Left ventricle myocardium superior (tissue), 1 donor: ENCODE measurements at places on chromosomes 3 and 15. TPM values are rescaled to one million over a fixed set of nuclear protein-coding genes. Genes with fewer than 3 reads are reported as not detected.

GRCh38 chr3:107117156-107117555 lies 260.1 kb upstream of the CCDC54 start:
- no peak for DNase-seq

GRCh38 chr15:69576035-69576526 lies 123.5 kb downstream of the RPLP1 start:
- peak; percentile 74 for DNase-seq

- no peak for DNase-seq
Measured at GRCh38 chr3:75101329-75102147, 487.1 kb upstream of the CNTN3 start.

- DNase-seq, result no peak
Measured at GRCh38 chr3:32797776-32798175, 20.0 kb upstream of the TRIM71 start.

DNA sequence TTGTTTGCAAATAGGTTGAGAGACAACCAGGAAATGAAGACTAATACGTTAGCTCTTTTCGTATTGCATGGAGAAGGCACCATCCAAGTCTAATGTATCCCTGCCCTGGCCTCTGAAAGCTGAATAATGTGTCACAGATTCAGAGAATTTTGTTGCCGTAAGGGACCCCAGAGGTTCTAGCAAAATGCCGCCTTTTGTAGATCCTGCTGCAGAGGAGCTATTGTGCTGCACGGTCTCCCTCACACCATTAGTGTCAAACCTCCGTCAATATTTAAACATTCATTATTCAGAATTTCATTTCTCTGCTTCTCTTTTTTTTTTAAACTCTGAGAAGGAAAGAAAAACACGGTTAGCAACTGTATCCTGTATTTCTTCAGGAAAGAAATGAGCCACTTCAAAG lies 238.7 kb downstream of the EPHB1 start:
- DNase-seq, result no peak

GRCh38 chr3:147431751-147432150 lies 22.6 kb downstream of the ZIC1 start:
- no peak for DNase-seq

DNA sequence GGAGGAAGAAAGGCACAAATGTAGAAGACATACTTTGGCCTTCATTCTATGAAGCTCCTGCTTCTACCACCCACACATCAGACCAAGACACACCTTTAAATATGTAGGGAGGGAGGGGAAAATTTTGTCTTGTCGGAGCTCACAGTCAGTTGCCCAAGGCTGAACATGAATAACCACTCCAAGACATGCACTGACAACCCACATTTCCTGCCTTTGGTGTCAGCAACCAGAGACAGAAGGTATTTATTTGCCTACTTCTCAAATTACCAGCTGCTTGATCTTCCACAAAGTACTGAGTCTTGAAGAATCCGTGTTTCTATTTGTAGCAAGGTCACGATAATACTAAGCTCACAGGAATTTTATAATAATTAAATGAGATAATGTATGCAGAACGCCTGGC lies 169.7 kb downstream of the KCNMB2 start:
- no peak for DNase-seq

GRCh38 chr3:151171145-151171757 lies 31.8 kb downstream of the GPR171 start:
- DNase-seq, result peak; percentile 32

DNA sequence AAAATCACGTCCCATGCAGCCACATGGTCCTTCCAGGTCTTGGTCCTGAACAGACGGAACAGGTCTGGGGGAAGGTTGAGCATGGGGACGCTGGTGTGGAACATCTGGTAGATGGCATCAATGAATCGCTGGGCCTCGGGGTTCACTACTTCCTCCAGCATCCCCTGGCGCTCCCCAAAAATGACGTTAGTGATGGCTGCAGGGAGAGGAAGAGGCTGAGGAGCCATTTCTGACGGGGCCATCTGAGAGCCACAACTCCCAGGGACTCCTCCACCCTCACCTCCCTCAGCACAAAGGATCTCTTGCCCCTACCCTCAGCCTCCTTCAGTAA lies 23.7 kb downstream of the CYP11A1 start:
- DNase-seq, result no peak

- DNase-seq, result no peak
Measured at GRCh38 chr3:96000966-96001365, 813.4 kb upstream of the EPHA6 start.

DNA sequence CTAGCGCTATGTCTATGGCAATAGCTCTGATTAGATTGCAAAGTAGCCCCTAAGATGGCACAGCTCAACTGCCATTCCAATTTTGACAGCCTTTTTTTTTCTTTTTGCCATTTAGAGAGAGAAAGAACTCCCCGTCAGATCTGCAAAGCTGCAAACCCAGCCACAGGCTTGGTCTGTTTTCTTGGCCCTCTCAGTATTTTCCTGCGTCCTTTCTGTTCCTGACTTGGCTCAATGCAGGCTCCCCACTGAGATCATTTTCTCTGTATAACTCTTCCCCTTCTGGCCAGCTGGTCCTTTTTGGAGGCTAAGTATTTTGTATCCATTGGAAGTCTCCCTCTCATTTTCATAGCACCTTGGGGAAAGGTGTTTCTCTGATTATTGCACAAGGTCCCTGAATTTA lies 386.7 kb downstream of the UNC13C start:
- DNase-seq, result no peak

DNA sequence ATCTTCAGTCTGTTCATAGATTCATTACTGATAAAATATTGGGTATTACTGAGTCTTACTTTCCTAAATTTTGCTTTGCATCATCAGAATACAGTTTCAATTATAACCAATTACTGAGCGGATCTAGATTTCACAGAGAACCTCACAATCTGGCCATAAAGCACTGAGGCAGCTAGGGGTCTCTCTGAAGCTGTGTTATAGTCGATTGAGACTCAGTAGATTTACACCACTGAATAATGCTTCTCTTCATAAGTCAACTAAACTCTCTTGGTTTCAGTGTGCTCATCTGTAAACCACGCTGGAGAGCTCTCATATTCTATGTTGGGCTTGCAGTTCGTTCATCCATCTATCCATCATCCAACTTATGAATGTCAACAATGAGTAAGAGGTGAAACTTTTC lies 180.6 kb downstream of the GREM1 start:
- DNase-seq, result no peak

DNA sequence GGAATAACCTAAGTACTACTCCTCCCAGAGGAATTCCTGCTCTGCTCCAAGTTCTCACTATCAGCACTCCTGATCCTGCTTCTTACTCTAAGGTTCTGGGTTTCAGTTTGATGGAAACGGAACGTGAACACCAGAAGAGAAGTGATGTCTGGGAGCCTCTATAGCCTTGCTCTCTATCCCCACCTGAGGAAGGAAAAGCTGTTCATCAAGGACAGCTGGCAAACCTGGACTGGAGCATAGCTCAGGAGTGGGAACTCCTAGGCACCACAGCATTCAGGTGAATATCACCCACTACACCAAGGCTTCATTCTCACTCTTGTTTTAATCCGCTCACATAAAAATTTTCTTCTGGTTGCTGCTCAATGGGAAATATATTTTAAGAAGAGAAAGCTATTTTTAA lies 13.0 kb upstream of the CADPS start:
- no peak for DNase-seq

DNA sequence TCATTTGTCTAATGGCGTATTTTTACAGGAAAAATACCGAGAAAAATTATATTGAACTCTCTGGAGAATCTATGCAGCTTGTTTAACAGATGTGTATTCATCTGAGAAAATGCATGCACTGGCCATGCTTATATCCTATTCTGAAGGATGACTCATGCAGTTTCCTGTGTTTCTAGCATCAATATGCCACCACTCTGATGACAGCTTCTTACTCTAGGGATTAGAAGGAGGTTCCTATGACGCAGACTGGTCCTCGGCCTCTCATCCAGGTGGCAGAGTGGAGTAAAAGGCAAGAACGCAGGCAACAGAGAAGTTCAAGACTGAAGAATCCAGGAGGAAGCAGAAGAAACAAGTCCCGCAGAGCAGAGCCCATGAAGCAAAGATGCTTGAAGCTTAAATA lies 910.0 kb upstream of the ROBO1 start:
- no peak for DNase-seq

The PLAAT1 gene
- 4.9 TPM for total RNA-seq

The PDZRN3 gene
- 147 TPM for total RNA-seq

The SLC51B gene
- total RNA-seq, result not detected

The FMN1 gene
- 2.9 TPM for total RNA-seq
